ENCODE measurements at places on chromosomes 11 and 22. TPM values are rescaled to one million over a fixed set of nuclear protein-coding genes. Genes with fewer than 3 reads are reported as not detected.
A peak's percentile ranks its signal among the peaks of the same experiment; 100 is the strongest.

GRCh38 chr11:69298267-69299022 is 4.5 kb downstream of the MYEOV start:
- H3K27me3 ChIP-seq, result no peaks in the 10 kb centered on the region
- H3K36me3 ChIP-seq, result no peaks in the 10 kb centered on the region
- peak; percentile 93 for DNase-seq
- peak overlapping the region; percentile 88 for H3K27ac ChIP-seq
- peak overlapping the region; percentile 39 for H3K4me3 ChIP-seq

The UPK3A gene
- not detected for total RNA-seq

DNA sequence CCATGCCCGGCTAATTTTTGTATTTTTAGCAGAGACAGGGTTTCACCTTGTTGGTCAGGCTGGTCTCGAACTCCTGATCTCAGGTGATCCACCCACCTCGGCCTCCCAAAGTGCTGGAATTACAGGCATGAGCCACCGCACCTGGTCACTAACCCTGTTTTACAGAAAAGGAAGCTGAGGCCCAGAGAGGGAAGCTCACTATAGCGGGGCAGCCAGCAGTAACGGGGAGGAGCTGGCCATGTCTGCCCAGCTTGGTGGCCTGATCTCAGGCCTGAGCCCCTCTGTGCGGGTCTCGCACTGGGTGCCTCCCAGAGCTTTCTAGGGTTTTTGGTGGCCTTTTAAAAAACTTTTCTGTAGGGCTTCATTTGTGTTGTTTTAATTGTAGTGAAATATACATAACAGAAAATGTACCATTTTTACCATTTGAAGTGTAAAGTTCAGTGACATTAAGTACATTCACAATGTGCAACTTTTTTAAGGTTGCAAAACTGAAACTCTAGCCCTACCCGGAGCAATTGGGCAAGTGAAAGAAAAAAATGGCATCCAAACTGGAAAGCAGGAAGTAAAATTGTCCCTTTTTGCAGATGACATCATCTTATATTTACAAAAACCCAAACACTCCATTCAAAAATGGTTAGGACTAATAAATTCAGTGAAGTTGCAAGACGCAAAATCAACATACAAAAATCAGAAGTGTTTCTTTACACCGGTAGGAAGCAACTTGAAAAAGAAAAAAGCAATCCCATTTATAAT is 14.5 kb upstream of the CYTH4 start:
- H3K4me1 ChIP-seq, result peaks cover 25% of the 10 kb centered on the region
- peak overlapping the region; percentile 68 for H3K27ac ChIP-seq
- H3K36me3 ChIP-seq, result no peaks in the 10 kb centered on the region
- H3K27me3 ChIP-seq, result peaks cover 3% of the 10 kb centered on the region
- peak; percentile 42 for DNase-seq

DNA sequence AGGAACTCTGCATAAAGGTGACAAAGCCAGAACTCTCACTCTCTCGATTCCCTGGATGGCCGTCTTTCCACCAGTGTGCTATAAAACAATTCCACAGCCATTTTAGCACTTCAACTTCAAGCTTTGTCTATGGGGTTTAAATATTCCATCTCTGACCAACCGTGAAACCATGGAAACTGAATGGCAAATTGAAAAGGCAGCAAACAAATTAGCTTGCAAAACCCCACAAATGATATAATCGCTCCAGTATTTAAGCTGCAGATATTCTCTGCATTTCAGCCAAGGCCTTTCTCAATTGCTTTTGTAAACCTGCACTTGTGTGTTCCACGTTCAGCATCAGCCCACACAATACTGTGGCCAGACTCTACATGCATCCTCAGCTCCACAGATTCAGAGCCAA is 131.7 kb upstream of the ISX start:
- no peak overlapping the region for H3K27ac ChIP-seq
- H3K4me3 ChIP-seq, result no peak overlapping the region
- DNase-seq, result no peak
- H3K36me3 ChIP-seq, result no peaks in the 10 kb centered on the region
- H3K27me3 ChIP-seq, result no peaks in the 10 kb centered on the region
- H3K4me1 ChIP-seq, result no peaks in the 10 kb centered on the region

GRCh38 chr11:63961608-63962412 is 12.6 kb upstream of the COX8A start:
- H3K27me3 ChIP-seq, result no peaks in the 10 kb centered on the region
- no peaks in the 10 kb centered on the region for H3K4me1 ChIP-seq
- H3K27ac ChIP-seq, result no peak overlapping the region
- DNase-seq, result no peak
- peaks cover 6% of the 10 kb centered on the region for H3K36me3 ChIP-seq

The LRRC55 gene
- total RNA-seq, result 0.12 TPM

The TMEM191B gene
- total RNA-seq, result 7.6 TPM

DNA sequence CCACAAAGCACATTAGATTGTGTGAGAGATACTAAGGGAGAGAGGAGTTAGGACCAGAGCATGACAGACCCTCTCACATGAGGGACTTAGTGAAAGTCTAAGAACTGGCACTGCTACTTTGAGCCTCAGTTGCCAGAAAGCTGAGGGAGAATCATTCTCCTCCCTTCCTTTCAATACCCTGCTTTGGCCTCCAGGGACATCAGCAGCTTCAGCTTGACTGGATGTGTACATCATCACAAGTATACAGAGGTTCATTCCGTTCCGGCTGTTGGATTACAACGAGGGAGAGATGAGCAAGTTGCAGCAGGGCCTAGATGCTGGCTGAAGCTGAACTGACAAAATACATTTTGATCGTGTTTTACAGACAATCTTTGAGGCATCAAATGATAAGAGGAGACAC is 15.7 kb upstream of the ANO5 start:
- H3K36me3 ChIP-seq, result no peaks in the 10 kb centered on the region
- H3K27ac ChIP-seq, result no peak overlapping the region
- peaks cover 2% of the 10 kb centered on the region for H3K27me3 ChIP-seq
- no peaks in the 10 kb centered on the region for H3K4me1 ChIP-seq

DNA sequence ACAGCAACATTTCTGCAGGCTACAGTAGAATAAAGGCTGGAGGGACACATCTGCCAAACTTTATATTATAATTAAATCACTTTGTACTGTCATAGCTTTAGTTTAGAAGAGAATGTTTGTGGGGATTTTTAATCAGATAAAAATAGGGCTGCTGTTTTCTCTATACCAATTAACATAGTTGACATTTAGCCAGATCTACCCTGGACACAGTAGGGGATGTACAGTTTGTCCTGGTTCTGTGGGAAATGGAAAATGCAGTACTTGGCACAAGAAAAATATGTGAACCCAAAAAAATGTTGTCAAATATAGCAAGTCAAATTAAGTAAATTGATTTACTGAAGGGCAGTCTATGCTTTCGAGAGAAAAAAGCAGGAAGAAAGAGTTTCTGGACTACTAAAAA is 20.8 kb upstream of the PICALM start:
- no peaks in the 10 kb centered on the region for H3K4me1 ChIP-seq
- H3K27ac ChIP-seq, result no peak overlapping the region
- H3K27me3 ChIP-seq, result no peaks in the 10 kb centered on the region
- H3K36me3 ChIP-seq, result no peaks in the 10 kb centered on the region

DNA sequence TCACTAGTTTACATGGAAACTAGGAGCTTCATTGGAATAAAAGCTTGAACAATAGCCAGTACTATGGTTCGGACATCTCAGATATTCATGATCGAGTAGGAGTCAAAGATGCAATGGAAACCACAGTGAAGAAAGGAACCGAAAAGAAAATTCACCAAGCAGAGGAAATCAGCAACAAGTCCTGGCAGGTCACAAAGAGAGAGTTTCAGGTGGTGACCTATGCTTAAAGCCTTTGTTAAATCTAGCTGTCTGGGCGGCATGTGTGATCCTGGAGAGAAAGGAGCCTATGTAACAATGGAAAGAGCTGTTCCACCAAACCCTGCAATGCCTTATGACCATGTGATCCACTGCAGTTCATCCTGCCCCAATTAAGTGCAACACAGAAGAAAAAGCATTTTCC is 68.9 kb upstream of the POU2AF2 start:
- DNase-seq, result no peak
- no peaks in the 10 kb centered on the region for H3K27me3 ChIP-seq
- H3K4me3 ChIP-seq, result no peak overlapping the region
- H3K27ac ChIP-seq, result no peak overlapping the region
- H3K4me1 ChIP-seq, result no peaks in the 10 kb centered on the region
- no peaks in the 10 kb centered on the region for H3K36me3 ChIP-seq

GRCh38 chr11:78265326-78265725 is 76.6 kb downstream of the USP35 start:
- no peaks in the 10 kb centered on the region for H3K36me3 ChIP-seq
- no peak for DNase-seq
- no peaks in the 10 kb centered on the region for H3K27me3 ChIP-seq
- peaks cover 36% of the 10 kb centered on the region for H3K4me1 ChIP-seq
- no peak overlapping the region for H3K27ac ChIP-seq

DNA sequence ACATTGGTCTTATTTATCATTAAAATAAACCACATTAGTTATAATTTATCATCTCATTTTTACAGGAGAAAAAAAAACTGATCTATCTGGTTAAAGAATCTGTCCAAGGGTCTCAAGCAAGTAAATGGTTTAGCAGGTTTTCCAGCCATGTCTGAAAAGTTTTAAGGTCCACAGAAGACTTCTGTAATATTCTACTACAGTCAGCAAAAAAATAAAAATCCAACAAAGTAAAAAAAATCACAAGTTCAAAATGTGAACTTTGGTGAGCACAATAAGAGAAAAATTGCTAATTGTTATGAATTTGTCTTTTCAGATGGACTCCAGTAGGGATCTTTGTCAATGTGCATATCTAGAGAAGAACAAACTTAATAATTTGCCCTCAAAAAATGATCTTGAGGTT is 1.3 kb downstream of the OR52E4 start:
- H3K36me3 ChIP-seq, result no peaks in the 10 kb centered on the region
- H3K27ac ChIP-seq, result no peak overlapping the region
- H3K27me3 ChIP-seq, result no peaks in the 10 kb centered on the region
- DNase-seq, result no peak

The B4GALNT4 gene
- 0.38 TPM for total RNA-seq

GRCh38 chr11:117072517-117073461 is 25.4 kb downstream of the SIK3 start:
- no peaks in the 10 kb centered on the region for H3K27me3 ChIP-seq
- H3K36me3 ChIP-seq, result no peaks in the 10 kb centered on the region
- H3K27ac ChIP-seq, result peak overlapping the region; percentile 8
- peaks cover 58% of the 10 kb centered on the region for H3K4me1 ChIP-seq
- H3K4me3 ChIP-seq, result no peak overlapping the region

DNA sequence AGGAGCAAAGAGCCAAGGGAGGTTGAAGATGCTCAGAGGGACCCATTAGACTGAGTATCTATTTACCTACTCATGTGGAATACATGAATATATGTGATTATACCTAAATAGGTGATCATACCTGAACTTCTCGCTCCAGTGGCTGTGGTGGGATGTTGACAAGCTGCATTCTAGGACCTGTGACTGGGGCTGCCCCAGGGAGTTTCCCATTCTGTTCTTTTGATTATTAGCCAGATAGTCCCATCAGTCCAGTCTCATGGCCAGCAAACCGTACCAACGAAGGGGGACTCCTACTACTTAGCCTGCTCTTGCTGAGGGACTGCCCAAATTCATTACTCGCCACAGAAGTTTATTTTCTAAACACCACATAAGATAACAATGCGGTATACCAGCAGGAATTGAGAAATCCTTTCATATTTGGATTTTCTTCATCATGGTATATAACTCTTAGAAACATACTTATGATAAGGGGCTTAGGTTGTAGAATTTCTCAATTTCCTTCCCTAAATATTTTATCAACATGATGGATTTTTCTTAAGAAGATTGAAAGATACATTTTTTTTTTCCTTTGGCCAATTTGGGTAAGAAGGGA is 273.9 kb downstream of the NTM start:
- H3K4me3 ChIP-seq, result no peak overlapping the region
- no peak overlapping the region for H3K27ac ChIP-seq
- no peak for DNase-seq
- no peaks in the 10 kb centered on the region for H3K36me3 ChIP-seq

DNA sequence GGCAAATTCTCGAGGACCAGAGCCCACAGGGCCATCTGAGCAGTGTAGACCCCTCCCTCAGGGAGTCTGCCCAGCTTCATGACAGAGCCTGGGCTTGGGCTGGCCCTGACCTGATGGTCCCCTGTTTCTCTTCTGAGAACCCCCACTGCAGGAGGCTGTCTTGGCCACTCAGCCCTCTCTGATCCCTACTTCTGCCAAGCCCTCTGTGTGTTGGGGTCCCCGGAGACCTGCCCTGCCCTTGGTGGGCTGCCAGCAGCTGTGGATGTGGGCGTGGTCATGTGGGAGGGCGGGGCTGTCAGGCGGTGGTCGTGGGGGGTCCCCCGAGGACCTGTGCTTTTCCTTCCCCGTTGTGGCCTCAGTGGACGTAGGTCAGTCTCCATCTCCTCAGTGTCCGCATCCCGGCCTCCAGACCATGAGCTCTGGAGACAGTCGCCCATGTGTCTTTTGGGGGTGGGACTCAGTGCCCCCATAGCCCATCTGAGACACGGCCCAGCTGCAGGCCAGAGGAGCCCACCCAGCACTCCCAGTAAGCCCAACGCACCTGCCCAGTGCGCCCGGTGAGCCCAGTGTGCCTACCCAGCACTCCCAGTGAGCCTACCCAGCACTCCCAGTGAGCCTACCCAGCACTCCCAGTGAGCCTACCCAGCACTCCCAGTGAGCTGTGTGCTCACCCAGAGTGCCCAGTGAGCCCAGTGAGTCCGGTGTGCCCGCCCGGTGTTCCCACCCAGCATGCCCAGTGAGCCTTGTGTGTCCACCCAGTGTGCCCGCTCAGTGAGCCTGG is 409.2 kb downstream of the TBC1D22A start:
- H3K36me3 ChIP-seq, result peaks cover 10% of the 10 kb centered on the region
- H3K4me1 ChIP-seq, result peaks cover 13% of the 10 kb centered on the region
- no peak overlapping the region for H3K27ac ChIP-seq
- no peak overlapping the region for H3K4me3 ChIP-seq

GRCh38 chr11:8649361-8649760 is 33.1 kb downstream of the TRIM66 start:
- DNase-seq, result no peak
- no peaks in the 10 kb centered on the region for H3K4me1 ChIP-seq
- H3K36me3 ChIP-seq, result peaks cover 50% of the 10 kb centered on the region
- H3K27me3 ChIP-seq, result no peaks in the 10 kb centered on the region

The RBMXL2 gene
- not detected for total RNA-seq
